ENCODE measurements at places on chromosomes 4 and X.

- DNase-seq, result no peak
Observed at GRCh38 chrX:129139837-129140598, 383.3 kb downstream of the SMARCA1 start.

DNA sequence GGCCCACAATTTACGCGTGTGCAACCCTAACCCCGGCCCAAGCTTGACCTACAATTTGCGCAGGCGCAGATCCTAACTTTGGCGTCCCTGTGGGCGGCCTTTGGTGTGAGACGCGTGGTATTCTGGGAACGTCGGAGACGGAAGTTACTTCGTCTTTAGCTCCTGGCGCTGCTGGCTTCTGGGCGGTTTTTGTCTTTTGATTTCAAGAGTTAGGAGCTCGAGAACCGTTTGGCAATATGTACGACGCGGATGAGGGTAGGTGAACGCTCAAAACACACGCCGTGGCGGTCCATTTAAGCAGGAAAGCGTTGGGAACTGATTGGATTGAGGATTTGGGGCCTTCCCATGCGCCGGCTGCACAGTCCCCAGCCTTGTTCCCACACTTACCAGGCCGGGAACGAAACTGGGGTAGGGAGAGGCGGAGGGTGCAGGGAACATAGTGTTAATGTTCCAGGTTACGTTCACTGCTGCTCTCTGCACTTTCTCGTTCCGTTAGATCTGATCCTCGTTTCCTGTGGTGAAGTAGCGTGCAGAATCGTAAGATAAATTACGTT, at the start of gene POLR2B:
POLR2B (plus strand) TSS at position 147 of the 554 bp plus-strand sequence; CDS start at position 237, 90 bp downstream.
- peak; percentile 74 for DNase-seq

GRCh38 chr4:41358647-41359421, 102.1 kb downstream of the UCHL1 start:
- no peak for DNase-seq

GRCh38 chr4:32684160-32684559, 1964.0 kb downstream of the PCDH7 start:
- no peak for DNase-seq

DNA sequence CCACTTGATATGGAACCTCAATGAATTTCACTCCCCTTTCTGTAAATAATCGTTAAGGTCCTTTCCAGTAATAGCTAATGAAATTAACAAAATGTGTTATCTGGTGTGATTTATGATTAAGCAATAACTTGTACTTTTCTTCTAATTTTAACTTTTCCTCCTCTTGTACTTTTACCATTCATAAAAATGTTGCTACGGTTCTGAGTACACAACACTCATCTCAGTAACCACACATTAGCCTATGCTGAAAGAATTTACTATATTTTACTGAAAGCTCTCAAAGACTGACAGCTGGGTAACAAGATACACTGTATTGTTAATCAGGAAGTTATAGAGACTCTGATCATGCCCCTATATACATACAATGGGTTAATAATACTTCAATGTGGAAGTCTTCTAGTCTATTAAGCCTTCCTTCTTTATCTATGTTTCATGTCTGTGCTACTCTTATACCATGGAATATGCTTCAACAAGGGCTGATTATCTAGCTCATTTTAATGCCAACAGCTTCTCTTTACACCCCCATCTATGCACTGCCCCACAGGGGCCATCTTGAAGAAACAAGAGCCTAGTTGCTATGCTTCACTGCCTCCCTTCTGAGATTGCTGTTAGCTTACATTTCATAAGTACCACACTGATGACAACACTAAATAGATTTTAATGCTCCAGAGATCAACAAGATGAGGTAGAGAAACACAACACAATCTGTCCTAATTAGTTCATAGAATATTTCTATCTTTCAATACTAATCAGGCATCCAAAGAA, 39.1 kb downstream of the LAMP2 start:
- DNase-seq, result no peak
